ENCODE measurements at places on chromosomes 6 and 20. TPM values are rescaled to one million over a fixed set of nuclear protein-coding genes. Genes with fewer than 3 reads are reported as not detected.

DNA sequence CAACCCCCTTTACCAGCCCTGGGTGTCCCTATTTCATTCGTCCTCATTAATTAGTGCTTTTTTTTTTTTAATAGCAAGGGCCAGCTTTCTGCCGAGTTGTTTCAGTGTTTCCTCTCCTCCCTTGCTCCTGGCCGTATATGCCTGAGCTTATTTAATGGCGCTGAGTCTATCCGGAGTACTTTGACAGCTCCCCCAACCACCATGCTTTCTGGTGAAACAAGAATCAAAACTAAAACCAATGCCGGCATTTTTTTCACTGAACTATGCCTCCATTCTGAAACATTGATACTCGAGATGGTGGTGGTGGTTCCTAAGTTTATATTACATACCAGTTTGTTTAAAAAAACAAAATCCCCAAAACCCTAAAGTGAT is 1.2 kb downstream of the DCBLD1 start:
- no peak for DNase-seq

GRCh38 chr6:7992002-7992815 is 72.0 kb downstream of the BLOC1S5 start:
- no peak for DNase-seq

- DNase-seq: no peak
Measured at GRCh38 chr20:51562027-51562331, 19.5 kb upstream of the NFATC2 start.

VAPB gene
- polyA plus RNA-seq: 50.5 TPM

- DNase-seq: no peak
Measured at GRCh38 chr6:3196770-3197169, 30.7 kb downstream of the TUBB2B start.

- no peak for DNase-seq
Measured at GRCh38 chr6:127403636-127404035, 55.6 kb downstream of the KIAA0408 start.

SHLD1 gene
- polyA plus RNA-seq: 7.8 TPM

JPH2 gene
- 1.8 TPM for polyA plus RNA-seq

- no peak for DNase-seq
Measured at GRCh38 chr20:25035921-25036320, 22.0 kb downstream of the ACSS1 start.

DNA sequence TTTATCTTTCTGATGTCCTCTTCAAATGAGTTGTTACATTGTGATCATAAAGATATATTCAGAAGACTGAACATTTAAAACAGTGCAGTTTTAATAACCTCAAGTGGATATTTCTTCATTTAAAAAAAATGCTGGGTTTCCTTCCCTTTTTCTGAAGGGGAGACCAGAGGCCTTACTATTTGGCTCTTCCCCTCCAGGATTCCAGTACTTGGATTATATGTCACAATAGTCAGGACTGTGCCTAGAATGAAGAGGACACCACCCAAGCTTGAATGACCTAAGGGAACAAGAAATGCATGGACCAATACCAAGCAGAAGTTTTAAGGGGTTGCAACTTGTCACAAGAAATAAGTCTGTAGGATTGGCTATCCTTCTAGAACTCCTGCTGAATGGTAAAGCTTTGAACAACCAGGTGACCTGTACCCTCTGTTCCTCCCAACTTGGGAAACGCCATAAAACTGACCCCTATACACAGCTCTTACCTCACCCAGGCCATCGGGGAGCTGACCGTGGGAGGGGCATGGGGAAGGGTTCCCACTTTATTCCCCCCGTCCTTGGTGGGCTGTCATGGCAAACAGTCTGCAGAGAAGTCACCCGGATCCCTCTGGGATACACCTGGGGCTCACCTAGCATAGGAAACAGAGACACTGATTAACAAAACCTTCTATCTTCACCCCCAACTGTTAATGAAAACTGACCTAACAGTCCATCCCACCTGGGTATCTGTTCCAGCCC is 2.0 kb downstream of the FRS3 start:
- DNase-seq: no peak

C20orf204 gene
- 0.89 TPM for polyA plus RNA-seq

DNA sequence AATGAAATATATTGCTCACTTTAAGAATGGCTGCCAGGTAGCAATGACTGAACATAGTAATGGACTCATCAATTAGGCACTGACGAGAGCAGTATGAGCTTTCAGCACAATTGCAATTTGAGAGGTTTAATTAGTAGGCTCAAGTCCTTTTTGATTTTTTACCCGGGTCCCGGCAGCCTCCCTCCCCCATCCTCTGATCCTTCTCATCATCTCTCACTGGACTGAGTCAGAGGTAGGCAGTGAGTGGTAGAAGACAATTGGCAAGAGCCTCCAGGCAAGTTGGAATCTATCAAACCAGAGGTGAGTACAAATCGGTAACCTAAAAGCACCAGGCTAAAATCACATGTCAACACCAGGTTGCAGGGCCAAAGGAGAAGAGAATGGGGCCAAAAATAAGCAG is 107.9 kb downstream of the DCDC2 start:
- no peak for DNase-seq

- DNase-seq: no peak
Measured at GRCh38 chr6:125471667-125472066, 169.9 kb upstream of the HDDC2 start.

GRCh38 chr6:11222385-11223277 is 9.8 kb downstream of the NEDD9 start:
- DNase-seq: no peak

MYLK4 gene
- 1.1 TPM for polyA plus RNA-seq

GRCh38 chr6:5517796-5518195 is 256.5 kb downstream of the FARS2 start:
- no peak for DNase-seq

DNA sequence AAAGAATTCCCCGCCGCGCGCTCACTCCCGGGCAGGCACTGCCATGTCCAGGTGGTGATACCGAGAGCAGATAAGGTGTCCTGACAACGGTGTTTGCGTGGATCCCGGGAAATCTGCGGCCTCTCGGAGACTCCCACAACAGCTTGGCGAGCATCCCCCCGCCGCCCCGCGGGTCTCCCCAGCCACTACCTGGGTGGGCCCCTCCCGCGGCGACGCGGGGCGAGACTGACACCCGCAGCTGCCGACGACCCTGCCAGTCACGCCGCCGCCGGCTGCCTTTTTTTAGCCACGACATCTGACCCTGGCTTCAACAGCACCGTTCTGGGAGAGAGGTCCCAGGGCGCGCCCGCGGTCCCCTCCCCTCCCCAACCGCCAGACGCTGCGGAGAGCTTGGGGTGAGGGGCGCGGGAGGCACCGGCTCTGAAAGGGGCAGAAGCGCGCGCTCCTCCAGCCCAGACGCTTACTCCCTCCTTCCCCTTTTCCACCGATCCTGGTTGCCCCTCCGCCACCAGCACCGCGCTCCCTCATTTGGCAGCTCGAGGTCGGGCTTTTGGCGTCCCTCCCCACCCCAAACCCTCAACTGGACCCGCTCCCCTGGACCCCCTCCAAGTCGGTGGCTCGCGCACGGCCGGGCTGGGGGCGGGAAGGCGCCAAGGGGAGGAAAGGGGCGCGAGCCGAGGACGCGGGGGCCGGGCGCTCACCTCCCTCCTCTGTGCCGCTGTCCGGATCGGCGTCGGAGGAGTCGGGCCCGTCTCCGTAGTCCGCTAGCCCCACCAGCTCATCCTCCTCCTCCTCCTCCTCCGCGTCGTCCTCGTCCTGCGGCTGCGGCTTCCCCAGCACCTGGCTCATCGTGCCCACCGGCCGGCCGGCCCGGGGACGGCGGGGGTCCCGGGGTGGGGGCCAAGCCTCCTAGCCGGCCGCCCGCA is 665 bp downstream of the RRAGD start:
- no peak for DNase-seq

TNFRSF6B gene
- 2.6 TPM for polyA plus RNA-seq

DNA sequence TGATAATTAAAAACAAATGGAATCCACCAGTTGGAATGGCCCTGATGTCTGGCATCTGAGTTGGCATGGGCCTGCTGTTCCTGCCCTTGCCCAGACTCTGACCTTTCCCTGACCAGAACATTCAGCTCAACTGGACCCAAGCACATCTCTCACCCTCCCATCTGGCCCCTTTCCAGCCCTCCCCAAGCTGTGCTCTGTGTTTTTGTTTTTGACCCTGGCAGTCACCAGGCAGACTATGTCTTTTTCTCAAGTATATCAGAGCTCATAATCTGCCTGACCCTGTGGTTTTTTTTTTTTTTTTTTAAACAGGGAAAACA is 117.6 kb downstream of the TRDN start:
- no peak for DNase-seq

TRERF1 gene
- polyA plus RNA-seq: 16.2 TPM

C20orf96 gene
- 37.0 TPM for polyA plus RNA-seq

GRCh38 chr20:63473555-63474449 is 1.3 kb upstream of the KCNQ2 start:
- no peak for DNase-seq

DNA sequence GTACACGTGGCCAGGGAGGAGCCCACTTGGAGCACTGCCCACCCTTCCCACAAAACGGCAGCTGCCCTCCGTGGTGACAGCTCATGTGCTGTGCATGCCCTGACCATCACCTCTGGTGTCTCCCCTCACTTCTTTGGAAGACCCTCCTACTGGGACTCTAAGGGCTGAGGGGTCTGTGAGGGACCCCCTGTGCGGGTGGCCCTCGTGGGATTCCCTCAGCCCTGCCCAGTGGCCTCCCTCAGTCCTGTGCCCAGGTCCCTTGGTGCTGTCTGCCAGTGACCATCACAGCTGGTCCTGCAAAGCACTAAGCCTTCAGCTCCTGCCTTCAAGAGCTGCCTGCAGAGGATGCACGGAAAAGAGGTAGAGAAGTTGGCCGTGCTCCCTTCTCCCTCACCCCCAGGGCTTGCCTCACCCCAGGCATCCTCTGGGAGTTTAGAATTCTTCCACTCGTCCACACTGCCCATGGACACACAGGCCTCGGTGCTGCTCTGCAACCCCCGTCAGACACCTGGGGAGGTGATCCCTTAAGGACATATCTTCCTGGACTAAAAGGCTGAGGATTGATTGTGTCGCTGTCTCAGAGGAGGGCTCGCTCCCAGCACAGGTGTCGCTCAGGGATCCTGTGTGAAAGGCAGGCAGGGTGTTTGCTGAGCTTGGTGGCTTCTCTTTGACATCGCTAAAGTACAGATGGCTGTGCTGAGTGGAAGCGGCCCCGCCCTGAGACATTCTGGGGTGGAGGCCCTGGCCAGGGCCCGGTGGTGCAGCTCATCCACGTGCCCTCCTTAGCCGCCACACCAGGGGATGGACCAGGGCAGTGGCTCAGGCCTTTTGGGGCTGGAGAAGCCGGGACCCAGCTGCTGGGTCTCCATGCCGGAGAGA is 119.5 kb upstream of the FRMD1 start:
- DNase-seq: no peak

DNA sequence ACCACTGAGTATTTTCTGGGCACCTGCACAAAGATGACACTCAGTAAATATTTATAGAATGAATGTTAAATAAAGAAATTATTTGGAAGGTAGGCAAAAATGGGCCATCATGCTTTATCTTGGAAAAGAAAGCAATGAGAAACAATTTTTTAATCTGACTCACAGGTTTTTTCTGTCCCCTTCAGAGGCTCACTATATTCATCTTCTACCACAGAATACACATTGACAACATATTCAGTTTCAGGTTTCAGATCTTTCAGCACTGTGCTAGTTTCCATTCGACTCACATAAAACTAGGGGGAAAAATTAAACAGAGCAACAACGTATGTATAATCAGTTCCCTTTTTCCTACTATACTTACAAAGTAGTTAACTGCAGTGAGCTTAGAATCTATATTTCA is 58.3 kb downstream of the COL12A1 start:
- DNase-seq: no peak

GRCh38 chr20:6053064-6053775 is 640 bp downstream of the LRRN4 start:
- DNase-seq: no peak

DNA sequence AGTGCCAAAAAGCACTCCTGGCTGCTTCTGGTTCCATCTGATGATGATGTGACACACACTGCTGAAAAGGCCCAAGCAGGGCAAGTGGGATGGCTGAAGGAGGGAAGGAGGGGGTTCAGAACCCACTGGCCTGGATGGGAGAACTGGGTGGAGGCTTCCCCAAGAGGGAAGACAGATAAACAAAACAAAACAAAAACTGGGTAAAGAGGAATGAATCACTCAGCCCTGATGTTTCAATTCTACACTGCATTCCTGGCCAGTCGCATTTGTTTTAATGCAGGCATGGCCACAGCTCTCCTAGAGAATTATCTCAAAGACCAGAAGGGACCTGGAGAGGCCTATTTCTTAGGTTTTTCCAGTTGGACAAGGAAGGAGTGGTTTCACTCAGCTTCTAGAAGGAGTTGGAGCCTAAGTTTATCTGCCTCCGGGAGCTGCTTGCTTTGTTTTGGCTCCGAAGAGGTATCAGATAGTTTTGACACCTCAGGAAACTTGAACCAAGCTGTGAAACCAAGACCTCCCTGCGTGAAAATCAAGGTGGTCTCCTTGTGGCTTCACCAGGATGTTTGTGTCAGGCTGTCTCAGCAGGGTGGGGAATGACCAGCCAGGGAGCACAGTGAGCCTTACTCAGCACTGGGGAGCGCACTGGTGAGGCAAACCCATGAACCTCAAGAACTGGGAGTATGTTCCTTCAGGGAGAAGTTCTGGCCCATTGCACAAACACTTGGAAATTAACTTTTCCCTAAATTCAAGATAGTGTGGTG is 16.1 kb downstream of the TTPAL start:
- DNase-seq: no peak

SLC17A1 gene
- polyA plus RNA-seq: 14.9 TPM

SSTR4 gene
- polyA plus RNA-seq: 0.34 TPM

GRCh38 chr20:50522053-50522674 is 12.0 kb downstream of the PTPN1 start:
- no peak for DNase-seq

DNA sequence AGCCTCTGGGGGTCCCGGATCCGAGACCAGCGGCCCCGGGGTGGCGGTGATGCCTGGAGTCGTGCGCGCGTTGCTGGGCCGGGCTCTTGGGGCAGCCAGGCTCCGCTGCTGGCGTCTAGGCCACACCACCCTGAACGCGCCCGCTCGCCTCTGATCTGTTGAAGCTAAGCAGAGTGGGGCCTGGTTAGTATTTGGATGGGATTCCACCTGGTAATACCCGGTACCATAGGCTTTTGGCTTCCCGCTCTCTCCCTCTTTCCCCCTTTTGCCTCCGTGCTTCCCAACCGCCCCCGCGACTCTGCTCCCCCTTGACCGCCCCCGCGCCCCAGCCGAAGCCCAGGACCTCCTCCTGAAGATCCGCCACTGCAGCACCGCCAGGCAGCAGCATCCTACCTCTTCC is 1383.5 kb upstream of the DEFB115 start:
- DNase-seq: peak; percentile 14

GRCh38 chr20:14544688-14545087 is 207.3 kb upstream of the FLRT3 start:
- no peak for DNase-seq

ZNF311 gene
- polyA plus RNA-seq: 6.9 TPM

All from left renal pelvis (tissue), 4 donors.